ENCODE measurements at places on chromosomes 7 and 10.

- no peak for DNase-seq
Observed at GRCh38 chr10:92001581-92001980, 78.0 kb downstream of the BTAF1 start.

DNA sequence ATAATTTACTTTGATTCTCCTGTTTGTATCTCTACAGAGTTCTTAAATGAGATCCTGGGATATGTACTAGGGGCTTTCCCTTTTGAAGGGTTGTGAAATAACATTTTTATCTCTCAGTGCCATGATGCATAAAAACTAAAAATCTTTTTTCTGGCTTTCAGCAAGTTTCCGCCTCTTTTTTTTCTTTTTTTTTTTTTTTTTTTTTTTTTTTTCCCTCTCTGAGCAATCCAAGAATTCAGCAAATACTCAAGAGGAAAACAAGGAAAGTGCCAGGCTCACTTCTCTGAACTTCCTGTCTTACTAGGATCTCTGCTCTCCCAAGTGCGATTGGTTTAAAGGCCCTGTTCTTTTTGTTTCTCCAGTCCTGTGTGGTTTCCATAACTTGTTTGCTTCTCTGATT is 79.9 kb downstream of the HYCC1 start:
- peak; percentile 37 for DNase-seq

- DNase-seq, result no peak
Observed at GRCh38 chr7:142560166-142560565, 189.1 kb upstream of the PRSS1 start.

- DNase-seq, result no peak
Observed at GRCh38 chr10:25646371-25646770, 287.7 kb upstream of the MYO3A start.

DNA sequence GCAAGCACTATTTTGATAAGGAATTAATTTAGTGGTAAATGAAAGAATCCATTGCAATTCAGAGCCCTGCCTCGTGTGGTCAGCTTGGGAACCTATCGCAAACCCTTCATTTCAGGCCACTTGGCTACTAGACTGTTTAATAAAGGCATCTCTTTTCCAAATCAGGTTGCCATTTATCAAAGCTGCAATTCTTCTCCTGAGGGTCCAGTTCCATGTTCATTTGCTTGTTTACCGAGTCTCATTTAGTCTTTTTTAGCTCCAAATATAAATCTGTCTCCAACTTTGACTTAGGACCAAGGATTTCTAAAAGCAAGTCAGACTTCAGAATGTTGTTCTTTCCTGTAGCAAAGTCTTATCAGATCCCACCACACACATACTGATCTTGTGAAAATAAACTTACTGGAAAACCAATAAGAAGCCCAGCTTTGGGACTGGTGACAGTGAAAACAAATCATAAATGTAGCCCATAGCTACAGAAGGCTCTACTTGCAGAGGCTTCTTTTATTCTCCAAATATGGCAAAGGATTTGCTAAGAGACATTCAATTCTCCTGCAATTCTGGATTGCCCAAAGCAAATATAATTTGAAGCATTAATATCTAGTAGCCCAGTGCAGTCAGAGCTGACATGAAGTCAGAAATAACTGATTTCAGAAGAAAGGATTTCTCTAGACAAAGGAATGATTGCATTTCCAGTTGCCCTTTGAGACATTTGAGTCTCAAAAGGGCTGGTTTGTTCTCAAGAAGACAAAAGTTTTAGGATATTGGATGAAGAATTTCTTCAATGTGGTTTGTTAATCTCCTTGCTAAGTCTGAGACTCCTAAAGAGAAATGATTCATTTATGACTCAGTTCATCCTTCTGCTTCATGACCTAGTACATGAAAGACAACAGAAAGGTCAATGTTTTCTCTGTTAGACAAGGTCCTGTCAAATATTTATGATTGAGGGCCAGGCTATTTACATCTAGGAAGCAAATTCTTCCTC is 28.0 kb downstream of the PPP1R3C start:
- no peak for DNase-seq

DNA sequence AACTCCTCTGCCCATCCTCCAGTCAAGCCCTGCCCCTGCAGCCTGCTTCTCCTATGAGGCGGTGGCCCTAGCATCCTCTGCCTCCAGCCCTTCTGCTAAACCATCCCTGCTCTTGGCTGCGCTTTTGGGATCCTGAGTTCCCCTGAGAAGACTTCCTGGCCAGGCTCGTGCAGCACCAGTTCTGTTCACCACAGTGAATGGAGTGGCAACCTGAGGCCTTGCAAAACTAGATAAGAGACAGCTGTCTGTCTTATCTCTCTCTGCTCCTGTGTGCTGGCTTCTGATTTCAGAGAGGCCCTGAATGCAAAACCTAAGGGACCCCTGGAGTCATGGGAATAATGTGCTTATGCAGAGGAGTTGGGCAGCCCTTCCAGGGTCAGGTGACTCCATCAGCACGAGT is 119.2 kb downstream of the TMEM178B start:
- no peak for DNase-seq

DNA sequence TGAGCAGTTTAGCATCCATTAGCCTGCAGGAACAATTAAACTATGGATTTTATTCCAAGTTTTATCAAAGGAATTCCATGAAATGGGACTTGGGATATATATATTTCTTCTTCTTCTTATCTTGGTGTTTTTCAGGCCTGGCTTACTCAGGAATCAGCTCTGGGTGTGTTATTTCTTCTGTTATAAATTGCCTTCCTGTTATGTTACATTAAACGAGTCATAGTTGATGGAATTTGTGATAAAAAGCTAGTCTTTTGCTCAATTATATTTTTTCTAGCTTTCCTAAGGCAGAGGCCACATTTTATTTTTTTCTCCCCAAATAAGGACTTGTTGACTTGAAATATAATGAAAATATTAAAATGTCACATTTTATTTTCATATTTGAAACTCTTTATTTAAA is 141.3 kb downstream of the EPC1 start:
- DNase-seq, result peak; percentile 55

GRCh38 chr7:50119815-50120637 is 27.0 kb upstream of the ZPBP start:
- no peak for DNase-seq

DNA sequence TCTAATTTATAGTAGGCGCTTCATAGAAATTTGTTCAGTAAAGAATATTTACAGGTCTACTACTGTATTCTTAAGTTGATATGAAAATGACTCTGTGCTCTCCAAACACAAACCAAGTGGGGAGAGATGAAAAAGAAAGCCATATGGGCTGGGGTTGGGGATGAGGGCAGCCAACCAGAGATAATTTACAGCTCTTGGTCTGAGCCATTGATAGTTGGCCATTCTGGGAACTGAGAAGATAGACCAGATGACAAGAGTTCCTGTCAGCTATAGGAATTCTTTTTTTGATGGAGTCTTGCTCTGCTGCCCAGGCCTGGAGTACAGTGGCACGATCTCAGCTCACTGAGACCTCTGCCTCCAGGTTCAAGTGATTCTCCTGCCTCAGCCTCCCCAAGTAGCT is 57.4 kb downstream of the LAMB4 start:
- no peak for DNase-seq
